Thoracic aorta (tissue), 2 donors: ENCODE measurements at places on chromosomes 12 and 14. TPM values are rescaled to one million over a fixed set of nuclear protein-coding genes. Genes with fewer than 3 reads are reported as not detected.

DNA sequence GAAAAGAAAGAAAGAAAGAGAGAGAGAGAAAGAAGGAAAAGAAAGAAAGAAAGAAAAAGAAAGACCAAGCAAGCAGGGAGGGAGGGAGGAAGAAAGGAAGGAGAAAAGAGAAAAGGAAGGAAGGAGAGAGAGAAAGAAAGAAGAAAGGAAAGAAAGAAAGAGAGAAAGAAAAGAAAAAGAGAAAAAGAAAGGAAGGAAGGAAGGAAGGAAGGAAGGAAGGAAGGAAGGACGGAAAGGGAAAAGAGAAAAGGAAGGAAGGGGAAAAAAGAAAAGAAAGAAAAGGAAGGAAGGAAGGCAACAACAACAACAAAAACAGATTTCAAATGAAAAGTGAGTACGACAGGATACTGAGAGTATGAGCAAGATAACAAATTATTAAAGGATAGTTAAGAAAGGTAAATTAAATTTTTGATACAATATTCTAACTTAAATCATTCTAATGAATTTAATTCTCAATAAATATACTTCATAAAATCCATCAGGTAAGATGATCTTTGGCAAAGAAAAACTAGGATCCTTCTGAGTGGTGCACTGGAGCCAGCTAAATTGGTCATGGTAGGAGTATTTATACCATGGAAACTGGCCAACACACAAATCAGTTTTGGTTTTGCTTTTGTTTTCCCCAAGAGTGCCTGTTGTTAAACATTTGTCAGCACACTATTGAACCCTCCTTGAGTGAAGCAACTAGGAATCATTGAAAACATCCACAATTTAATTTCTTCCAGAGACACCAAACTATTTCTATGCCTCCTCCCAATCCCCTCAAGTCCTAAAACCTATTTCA, 56.1 kb upstream of the DYRK2 start:
- H3K27me3 ChIP-seq = no peaks in the 10 kb centered on the region
- H3K36me3 ChIP-seq = no peaks in the 10 kb centered on the region
- no peak for DNase-seq
- peaks cover 11% of the 10 kb centered on the region for H3K4me1 ChIP-seq
- no peak overlapping the region for H3K27ac ChIP-seq
- H3K4me3 ChIP-seq = no peak overlapping the region

DNA sequence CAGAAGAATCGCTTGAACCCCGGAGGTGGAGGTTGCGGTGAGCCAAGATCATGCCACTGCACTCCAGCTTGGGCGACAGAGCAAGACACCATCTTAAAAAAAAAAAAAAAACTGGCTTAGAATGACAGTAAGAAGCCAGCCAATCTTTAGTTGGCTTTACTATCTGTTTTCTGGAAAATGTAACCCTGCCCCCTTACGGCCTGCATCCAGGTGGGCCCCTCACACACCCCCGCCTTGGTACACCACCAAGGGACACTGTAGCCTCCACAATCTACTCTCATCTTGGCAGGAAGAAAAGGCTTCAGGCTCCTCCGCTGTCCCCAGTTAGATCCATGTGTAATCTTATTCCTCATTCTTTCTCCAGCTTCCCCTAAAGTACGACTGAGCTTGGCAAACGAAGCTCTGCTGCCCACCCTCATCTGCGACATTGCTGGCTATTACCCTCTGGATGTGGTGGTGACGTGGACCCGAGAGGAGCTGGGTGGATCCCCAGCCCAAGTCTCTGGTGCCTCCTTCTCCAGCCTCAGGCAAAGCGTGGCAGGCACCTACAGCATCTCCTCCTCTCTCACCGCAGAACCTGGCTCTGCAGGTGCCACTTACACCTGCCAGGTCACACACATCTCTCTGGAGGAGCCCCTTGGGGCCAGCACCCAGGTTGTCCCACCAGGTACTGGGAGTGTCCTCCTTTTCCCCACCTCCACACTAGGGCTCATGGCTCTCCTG, 6.6 kb downstream of the TAPBPL start:
- H3K27me3 ChIP-seq = no peaks in the 10 kb centered on the region
- DNase-seq = no peak
- H3K36me3 ChIP-seq = peaks cover 63% of the 10 kb centered on the region

The OS9 gene
- total RNA-seq = 253 TPM

The RFLNA gene
- total RNA-seq = 6.5 TPM

The GALNT8 gene
- total RNA-seq = 1.9 TPM

The PRB2 gene
- not detected for total RNA-seq

- H3K27ac ChIP-seq = peak overlapping the region; percentile 86
- peak overlapping the region; percentile 58 for H3K4me3 ChIP-seq
- peaks cover 30% of the 10 kb centered on the region for H3K4me1 ChIP-seq
- no peaks in the 10 kb centered on the region for H3K36me3 ChIP-seq
- no peaks in the 10 kb centered on the region for H3K27me3 ChIP-seq
- no peak for DNase-seq
Measured at GRCh38 chr12:19546611-19547162, 107.4 kb downstream of the AEBP2 start.

GRCh38 chr12:120116441-120116791, at the start of gene RAB35:
RAB35 (minus strand) TSS chr12:120116753; CDS start chr12:120116650, 103 bp downstream.
- no peak for DNase-seq
- peak within 1 kb of the TSS; percentile 79 for H3K4me3 ChIP-seq
- peaks cover 45% of the 10 kb centered on the region for H3K4me1 ChIP-seq
- no peaks in the 10 kb centered on the region for H3K27me3 ChIP-seq
- no peaks in the 10 kb centered on the region for H3K36me3 ChIP-seq
- H3K27ac ChIP-seq = peak within 1 kb of the TSS; percentile 91

- DNase-seq = no peak
- no peak overlapping the region for H3K4me3 ChIP-seq
- no peaks in the 10 kb centered on the region for H3K36me3 ChIP-seq
- H3K4me1 ChIP-seq = no peaks in the 10 kb centered on the region
Measured at GRCh38 chr12:43482311-43483085, 69.5 kb downstream of the ADAMTS20 start.

GRCh38 chr12:96719660-96720362, 187.2 kb upstream of the NEDD1 start:
- H3K4me3 ChIP-seq = peak overlapping the region; percentile 60
- DNase-seq = no peak
- no peaks in the 10 kb centered on the region for H3K36me3 ChIP-seq
- no peaks in the 10 kb centered on the region for H3K4me1 ChIP-seq
- H3K27ac ChIP-seq = no peak overlapping the region
- no peaks in the 10 kb centered on the region for H3K27me3 ChIP-seq

DNA sequence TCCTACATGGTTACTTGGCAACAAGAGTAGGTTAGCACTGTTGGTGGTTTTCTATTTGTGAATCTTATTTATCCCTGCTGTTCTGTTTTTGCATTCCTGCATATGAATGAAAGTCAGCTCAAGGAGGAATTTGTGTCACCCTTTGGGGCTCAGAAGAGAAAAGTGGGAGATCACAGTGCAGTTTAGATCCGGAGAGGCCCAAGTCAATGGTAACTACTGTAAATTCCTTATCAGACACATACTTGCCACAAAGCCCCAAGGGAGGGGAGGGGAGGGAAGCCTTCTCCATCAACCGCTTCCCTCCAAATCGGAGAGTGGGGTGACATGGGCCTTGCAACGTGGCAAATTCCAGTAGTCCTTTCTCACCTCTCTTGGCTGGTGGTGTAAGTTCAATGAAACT, 15.0 kb downstream of the GSG1 start:
- no peaks in the 10 kb centered on the region for H3K27me3 ChIP-seq
- no peaks in the 10 kb centered on the region for H3K36me3 ChIP-seq
- H3K27ac ChIP-seq = no peak overlapping the region
- DNase-seq = no peak
- H3K4me3 ChIP-seq = no peak overlapping the region
- H3K4me1 ChIP-seq = peaks cover 4% of the 10 kb centered on the region

DNA sequence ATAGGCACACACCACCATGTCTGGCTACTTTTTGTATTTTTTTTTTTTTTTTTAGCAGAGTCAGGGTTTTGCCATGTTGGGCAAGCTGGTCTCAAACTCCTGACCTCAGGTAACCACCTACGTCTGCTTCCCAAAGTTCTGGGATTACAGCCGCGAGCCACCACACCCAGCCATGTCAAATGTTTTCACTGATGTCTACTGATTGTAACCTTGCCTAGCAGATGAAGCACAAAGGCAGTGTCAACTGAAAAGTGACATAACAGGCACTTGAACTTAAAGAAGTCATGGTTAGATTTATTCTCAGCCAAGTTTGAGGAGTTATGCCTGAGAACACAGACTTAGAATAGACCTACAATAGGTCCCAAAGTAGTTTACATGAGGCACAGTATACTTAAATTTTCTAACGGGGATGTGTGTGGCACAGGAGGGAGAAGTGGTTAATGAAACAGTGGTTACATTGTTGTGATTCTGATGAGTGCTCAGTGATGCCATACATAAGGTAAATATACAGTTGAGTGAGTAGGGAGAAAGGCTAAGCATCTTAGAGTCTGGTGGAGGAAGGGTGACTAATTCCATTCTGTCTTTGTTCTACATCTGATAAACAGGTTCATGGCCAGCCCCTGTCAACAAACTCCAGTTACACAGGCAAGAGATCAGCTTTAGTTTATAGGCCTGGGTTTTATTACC, 12.6 kb upstream of the RNASE4 start:
- DNase-seq = no peak
- no peak overlapping the region for H3K4me3 ChIP-seq
- no peak overlapping the region for H3K27ac ChIP-seq
- no peaks in the 10 kb centered on the region for H3K27me3 ChIP-seq

GRCh38 chr12:115756271-115756670, 521.2 kb downstream of the MED13L start:
- H3K27me3 ChIP-seq = no peaks in the 10 kb centered on the region
- no peak overlapping the region for H3K27ac ChIP-seq
- no peak for DNase-seq
- no peaks in the 10 kb centered on the region for H3K4me1 ChIP-seq
- H3K36me3 ChIP-seq = no peaks in the 10 kb centered on the region
- H3K4me3 ChIP-seq = no peak overlapping the region

- no peaks in the 10 kb centered on the region for H3K36me3 ChIP-seq
- DNase-seq = no peak
- H3K4me1 ChIP-seq = no peaks in the 10 kb centered on the region
Measured at GRCh38 chr12:30110958-30111586, 327.3 kb upstream of the TMTC1 start.

DNA sequence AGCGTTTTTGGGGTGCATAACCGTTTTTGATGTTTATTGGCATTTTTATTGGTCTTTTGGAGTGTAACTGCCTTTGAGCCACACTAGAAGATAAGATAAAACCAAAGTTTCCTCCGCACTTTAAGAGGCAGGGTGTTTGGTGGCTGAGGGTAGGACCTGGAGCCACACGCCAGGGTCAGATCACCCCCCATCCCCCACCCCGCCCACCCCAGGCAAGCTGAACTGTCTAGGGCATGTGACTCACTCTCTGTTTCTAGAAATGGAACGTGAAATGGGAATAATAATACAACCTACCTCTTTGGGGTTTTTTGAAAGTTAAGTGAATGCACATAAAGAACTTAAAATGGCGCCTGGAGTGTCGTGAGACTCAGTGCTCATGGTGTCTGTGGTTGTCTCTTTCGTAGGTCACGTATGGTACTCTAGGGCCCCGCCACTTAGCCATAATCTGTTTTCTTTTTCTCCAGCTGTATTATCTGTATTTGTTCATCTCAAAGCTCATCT, 56.0 kb downstream of the PPP2R5C start:
- H3K4me3 ChIP-seq = no peak overlapping the region
- no peak overlapping the region for H3K27ac ChIP-seq
- DNase-seq = no peak

DNA sequence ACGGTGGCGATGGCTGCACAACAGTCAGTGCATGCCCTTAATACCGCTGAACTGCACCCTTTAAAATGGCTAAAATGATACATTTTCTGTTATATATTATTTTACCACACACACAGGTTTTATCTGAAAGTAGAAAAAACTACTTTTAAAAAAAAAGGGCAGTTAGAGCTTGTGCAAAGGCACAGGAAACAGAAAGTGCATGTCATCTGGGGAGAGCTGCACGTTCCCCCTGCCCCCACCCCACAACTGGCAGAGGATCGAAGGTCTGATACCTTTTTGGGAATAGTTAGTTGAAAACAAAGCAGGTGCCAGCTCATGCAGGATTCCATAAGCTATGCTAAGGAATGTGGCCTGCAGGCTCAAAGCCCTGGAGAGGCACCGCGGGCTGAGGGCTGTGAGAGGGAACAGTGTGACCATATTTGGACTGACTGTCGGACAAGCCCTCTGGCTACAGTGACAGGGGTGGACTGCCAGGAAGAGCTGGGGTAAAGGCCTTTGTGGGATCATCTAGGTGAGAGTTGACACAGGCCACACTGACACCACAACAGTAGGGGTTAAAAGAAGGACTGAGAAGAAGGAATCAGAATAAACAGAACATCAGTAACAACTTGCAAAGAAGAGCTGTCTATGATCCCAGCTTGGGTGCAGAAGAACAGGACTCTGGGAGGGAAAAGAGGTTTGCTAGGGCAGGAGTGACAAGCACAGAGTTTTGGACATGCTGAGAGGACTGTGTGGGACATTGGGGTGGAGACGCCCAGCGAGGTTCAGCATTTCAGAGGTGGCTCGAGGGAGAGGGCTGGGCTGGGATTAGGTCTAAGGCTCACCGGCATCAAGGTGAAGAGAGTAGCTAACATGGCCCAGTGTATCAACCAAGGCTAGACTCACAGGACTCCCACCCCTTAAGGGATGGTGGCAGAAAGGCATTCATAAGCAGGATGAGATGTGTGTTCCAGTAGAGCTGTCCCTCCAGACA, 54.6 kb downstream of the ACTN1 start:
- no peaks in the 10 kb centered on the region for H3K27me3 ChIP-seq
- H3K27ac ChIP-seq = peak overlapping the region; percentile 97
- H3K36me3 ChIP-seq = peaks cover 15% of the 10 kb centered on the region
- H3K4me1 ChIP-seq = peaks cover 98% of the 10 kb centered on the region

DNA sequence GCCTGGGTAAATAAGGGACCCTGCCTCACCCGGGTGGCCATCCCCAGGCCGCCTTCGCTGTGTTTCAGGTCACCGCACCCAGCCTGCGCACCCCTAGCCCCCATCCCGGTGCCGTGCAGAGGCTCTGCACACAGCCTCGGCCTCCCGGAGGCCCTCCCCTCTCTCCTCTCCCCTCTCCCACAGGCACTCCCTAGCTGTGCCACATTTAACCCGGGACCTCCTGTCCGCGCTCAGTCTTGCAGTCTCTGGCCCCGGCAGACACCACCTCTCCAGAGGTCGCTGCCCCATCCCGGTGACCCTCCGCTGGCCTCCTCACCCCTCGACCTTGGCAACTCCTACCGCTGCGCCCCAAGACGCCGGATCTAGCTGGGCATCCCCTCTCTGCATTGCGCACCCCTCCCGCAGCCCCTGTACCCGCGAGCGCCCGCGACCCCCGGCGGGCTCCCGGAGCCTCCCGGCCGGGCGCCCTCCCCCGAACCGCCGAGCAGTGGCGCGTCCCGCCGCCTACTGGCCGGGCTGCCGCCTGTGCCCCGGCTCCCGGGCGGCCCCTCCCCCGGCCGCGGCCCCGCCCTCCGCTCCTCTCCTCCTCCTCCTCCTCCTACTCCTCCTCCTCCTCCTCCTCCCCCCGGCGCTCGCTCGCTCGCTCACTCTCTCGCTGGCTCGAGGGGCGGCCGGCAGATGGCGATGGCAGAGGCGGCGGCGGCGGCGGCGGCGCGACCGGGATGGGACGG, 120.7 kb downstream of the AACS start:
- peaks cover 4% of the 10 kb centered on the region for H3K27me3 ChIP-seq
- peaks cover 5% of the 10 kb centered on the region for H3K4me1 ChIP-seq
- DNase-seq = no peak
- peak within 1 kb of the TSS; percentile 67 for H3K4me3 ChIP-seq
- H3K36me3 ChIP-seq = no peaks in the 10 kb centered on the region
